ENCODE measurements at places on chromosomes 13 and 19.

- DNase-seq, result peak; percentile 94
Observed at GRCh38 chr19:5803752-5804515, 933 bp upstream of the NRTN start.

GRCh38 chr19:33795370-33796163, 1.1 kb upstream of the KCTD15 start:
- peak; percentile 32 for DNase-seq

DNA sequence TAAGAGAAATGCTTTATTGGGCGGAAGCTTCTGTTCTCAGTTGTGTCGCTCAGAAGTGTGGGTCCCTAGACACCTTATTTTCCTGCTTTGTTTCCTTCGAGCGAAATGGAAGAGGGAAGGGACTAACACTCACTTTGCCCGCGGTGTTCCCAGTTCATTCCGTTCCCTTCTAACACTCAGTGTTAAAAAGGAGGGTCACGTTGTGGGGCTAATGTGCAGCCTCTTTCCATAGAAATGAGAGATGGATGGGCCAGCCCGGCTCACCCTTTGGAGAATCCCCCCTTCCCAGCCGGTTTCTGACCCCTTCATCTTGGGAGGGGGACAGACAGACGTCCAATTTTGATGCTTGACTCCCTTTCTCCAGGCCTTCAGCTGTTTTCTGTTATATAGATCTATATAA, 2.3 kb downstream of the ATP11A start:
- no peak for DNase-seq

DNA sequence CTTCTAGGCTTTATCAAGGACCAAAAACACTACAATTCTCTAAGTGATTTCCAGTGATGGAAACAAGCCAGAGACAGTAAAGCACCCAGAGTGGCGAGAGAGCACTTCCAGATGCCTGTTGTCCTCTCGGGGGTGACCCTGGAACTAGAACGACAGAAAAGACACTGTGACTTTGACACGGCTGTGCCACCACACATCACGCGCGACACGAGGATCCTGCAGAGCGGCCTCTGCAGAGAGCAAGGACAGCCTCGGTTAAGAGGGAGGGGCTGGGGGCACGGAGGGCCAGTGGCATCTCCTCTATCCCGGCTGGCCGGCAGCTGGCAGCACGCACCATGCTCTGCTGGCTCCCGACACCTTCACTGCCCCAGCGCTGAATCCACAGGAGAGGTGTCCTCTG, 42.3 kb downstream of the SUGP2 start:
- DNase-seq, result no peak

GRCh38 chr19:34241513-34242337, 12.6 kb upstream of the GARRE1 start:
- DNase-seq, result peak; percentile 31

GRCh38 chr19:43489979-43490599, 14.5 kb downstream of the PHLDB3 start:
- no peak for DNase-seq

DNA sequence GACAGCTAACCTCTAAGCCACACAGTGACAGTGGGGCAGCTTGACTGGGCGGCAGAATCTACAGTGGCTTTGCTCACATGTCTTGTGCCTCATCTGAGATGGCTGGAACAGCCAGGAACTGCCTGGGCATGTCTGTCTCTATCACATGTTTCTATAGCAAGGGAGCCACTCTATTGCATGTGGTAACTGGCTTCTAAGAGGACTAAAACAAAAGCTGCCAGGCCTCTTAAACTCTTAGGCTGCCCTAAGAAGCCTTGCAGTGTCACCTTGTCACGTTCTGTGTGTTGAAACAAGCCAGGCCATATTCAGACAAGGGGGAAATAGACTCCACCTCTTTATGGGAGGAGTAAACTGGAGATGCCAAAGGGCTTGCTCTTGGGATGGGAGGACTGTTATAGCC, 122.9 kb upstream of the MAB21L1 start:
- no peak for DNase-seq

DNA sequence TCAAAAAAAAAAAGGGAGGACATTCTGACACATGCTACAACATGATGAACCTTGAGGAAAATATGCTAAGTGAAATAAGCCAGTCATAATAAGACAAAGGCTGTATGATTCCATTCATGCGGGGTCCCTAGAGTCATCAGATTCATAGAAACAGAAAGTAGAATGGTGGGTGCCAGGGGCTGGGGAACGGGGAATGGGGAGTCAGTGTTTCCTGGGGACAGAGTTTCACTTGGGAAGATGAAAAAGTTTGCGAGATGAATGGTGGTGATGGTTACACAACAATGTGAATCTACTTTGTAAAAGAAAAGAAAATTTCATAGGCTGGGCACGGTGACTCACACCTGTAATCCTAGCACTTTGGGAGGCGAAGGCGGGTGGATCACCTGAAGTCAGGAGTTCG, 6.1 kb upstream of the CLEC4G start:
- no peak for DNase-seq

DNA sequence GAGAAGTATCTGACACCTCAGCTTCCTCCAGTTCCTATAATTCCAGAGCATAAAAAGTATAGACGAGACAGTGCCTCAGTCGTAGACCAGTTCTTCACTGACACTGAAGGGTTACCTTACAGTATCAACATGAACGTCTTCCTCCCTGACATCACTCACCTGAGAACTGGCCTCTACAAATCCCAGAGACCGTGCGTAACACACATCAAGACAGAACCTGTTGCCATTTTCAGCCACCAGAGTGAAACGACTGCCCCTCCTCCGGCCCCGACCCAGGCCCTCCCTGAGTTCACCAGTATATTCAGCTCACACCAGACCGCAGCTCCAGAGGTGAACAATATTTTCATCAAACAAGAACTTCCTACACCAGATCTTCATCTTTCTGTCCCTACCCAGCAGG, 3.1 kb downstream of the KLF5 start:
- no peak for DNase-seq

DNA sequence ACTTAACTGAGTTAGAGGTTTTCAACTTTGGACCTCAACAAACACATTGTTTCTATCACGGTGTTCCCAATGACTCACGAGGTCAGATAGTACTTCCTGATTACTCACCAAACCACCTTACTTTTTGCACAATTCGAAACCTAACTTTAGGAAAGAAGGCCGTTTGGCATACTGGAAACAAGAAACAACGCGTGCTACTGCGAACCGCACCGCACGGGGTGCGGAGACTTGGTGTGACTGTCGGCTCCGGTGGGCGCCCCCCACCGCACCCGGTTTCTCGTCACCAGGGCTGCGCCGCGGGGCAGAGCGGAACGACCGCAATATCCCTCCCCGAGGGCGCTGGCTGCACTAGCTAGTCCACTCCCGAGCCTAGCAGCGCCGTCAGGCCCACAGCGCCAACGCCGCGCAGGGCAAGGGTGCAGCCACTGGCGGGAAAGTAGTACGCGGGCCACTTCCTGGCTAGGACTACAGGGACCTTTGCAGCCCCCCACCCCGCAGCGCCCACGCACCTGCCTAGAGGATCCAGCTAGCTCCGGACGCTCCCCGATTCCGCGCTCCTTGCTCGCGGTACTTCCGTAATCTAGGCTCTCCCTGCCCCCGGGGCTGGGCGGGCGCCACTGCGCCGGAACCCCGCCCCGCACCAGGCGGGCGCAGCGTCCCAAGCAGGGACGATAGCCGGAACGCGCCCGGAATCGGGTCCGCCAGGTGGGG, at the start of gene PARP4:
Gene PARP4, minus strand, starts transcription at position 582 of the 711 bp plus-strand sequence. CDS start 9,002 bp downstream, outside the sequence.
- peak; percentile 78 for DNase-seq

DNA sequence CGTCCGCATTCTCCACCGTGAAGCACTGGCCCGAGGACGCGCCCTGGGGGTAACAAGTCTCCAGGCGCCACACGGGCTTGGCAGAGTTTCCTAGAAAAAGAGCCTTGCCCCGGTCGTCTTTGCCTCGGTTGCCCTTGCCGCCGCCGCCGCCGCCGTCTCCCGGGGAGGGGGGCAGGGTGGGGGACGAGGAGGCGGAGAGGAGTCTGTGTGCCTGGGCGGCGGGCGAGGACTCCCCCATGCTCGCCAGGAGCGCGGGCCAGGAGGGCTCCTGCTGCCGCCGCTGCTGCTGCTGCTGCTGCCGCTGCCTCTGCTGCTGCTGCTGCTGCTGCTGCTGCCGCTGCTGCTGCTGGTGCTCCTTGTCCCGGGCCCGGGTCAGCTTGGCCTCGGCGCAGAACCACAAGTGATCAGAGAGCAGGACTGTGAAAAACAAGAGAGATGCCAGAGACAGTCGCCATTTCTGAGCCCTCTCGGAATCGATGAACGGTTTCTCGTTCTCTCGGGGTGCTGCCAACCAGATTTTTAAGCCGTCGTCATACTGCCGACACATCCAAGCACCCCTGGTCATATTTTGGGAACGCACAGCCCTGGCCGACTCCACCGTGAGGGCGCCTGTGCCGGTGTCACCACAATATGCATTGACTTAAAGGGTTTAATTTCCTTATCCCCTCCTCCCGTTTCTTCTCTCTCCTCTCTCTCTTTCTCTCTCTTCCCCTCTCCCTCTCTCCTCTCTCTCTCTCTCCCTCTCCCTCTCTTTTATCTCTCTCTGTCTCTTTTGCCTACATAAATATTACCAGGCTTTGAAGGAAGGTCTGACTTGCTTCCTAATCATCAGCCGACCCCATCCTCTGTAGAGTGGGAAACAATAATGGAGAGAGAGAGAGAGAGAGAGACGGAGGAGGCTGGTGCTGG, 349.1 kb downstream of the LIG4 start:
- no peak for DNase-seq

GRCh38 chr13:26476782-26477142, 80.7 kb upstream of the WASF3 start:
- no peak for DNase-seq

GRCh38 chr19:52786078-52786463, 520 bp downstream of the ZNF600 start:
- DNase-seq, result no peak

GRCh38 chr13:69946511-69946910, 161.1 kb upstream of the ATXN8OS start:
- DNase-seq, result no peak

- no peak for DNase-seq
Observed at GRCh38 chr13:113046883-113047244, 58.7 kb upstream of the F7 start.

DNA sequence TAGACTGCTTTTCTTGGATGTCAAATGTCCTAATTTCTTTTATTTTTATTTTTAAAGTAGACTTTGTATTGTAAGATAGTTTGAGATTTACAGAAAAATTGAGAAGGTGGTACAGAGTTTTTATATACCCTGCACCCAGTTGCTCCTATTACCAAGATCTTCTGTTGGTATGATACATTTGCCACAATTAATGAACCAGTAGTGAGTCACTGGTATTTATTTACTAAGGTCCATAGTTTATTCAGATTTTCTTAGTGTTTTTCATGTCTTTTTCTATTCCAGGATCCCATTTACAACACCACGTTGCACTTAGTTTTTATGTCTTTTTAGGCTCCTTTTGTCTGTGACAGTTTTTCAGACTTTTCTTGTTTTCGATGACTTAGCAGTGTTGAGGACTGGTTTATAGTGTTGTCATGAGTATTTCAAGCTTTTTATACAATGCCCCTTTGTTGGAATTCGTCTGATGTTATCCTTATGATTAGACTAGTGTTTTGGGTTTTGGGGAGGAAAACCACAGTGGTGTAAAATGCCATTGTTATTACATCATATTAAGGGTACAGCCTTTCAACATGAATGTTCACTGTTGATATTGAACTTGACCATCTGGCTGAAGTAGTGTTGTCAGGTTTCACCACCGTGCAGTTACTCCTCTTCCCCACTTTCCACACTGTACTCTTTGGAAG, 35.9 kb downstream of the COG3 start:
- no peak for DNase-seq

GRCh38 chr19:42850981-42851717, 28.4 kb downstream of the PSG1 start:
- DNase-seq, result no peak

DNA sequence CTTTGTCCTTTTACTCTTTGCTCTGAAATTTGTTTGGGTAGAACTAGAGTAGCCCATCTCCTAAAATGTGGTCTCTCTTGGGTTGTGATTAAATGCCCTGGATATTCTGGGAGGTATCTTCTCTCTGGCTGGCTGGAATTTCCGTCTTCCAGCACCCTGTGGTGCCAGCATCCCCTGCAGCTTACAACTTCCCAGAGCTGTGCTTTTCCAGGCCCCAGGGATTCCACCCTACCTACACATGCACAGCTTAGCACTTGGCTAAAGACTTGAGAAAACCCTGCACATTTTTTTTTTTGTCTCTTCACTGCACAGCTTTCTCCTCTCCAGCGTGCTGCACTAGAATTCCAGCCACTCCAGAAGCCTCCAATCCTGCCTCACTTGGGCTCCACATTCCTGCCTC, 334.7 kb downstream of the IRS2 start:
- DNase-seq, result no peak

GRCh38 chr19:41887711-41888382, 4.9 kb downstream of the ARHGEF1 start:
- DNase-seq, result peak; percentile 91

DNA sequence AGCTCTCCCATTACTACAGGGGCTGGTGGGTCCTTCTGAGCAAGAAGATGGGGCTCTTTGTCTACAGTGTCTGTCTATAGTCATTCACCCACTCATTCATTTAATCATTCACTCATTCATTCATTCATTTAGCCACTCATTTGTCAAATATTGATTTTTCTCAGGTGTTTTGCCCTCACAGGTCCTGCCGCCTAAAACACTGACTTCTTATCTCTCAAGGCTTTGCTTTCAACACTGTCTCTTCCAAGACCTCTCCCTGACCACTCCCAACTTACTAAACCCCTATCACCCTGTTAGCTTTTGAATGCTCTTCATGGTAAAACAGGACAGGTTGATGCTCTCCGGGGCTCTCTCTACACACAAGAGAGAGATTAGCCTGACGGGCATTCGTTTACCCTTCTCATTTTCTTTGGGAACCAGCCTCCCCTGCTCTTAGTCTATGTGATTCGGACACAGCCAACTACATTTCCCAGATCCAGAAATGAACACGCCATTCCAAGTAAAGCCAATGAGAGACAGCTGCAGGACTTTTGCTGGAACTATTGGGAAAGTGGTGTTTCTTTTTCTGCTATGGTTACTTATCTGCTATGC, 22.7 kb downstream of the FAM187B start:
- DNase-seq, result peak; percentile 21

DNA sequence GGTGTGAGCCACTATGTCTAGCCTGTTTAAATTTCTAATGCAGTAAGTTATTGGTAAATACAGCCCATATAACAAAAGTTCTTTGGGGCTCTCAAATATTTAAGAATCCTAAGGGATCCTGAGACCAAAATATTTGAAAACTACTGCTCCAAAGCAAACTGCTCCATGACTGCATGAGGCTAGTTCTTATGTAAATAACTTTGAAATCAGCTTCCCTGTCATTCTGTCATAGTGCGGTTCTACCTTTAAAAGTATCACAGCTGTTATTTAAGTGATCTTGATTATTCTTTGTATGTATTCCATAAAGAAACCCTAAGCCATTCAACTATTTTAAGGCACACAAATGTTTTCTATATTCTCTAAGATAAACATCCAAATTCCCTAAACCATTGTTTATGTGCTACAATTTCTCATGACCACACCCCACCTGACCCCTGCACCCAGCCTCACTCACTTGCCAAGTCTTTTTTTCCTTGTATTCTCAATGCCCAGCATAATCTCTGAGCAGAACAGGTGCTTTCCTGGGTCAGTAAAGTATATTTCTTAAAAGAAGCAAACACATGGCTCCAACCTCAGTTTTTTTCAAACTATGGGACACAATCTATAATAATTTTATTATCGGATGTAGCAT, 146.6 kb downstream of the RNF17 start:
- DNase-seq, result no peak
